M059J (cell line): ENCODE measurements at places on chromosomes 3 and 15. TPM values are rescaled to one million over a fixed set of nuclear protein-coding genes. Genes with fewer than 3 reads are reported as not detected.

DNA sequence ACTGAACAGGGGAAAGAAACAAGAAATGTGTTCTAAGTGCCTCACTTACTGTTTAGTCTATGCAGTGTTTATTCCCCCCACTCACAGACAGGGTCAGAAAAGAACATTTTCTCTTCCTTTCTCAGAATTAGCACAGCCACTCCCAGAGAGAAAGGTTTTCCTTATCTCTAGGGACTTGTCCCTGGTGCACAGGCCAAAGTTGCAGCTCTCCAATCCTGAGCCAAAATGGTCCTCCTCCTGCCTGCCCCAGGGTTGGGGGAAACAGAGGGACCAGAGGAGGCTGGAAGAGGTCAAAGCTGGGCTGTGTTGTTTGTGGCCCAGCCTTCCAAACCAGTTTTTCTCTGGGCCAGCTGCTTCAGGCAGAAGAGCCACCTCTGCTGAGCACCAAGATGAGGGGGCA is 12.0 kb downstream of the RAB6B start:
- DNase-seq, result no peak

- DNase-seq, result no peak
Observed at GRCh38 chr3:105798381-105798934, 70.4 kb downstream of the CBLB start.

- DNase-seq, result no peak
Observed at GRCh38 chr15:95975212-95975611, 355.3 kb upstream of the NR2F2 start.

GRCh38 chr3:156812521-156813335 is 13.4 kb upstream of the LEKR1 start:
- peak; percentile 94 for DNase-seq

GRCh38 chr15:99006904-99007495 is 592 bp downstream of the PGPEP1L start:
- no peak for DNase-seq

GRCh38 chr15:41577863-41578735 is 19.1 kb downstream of the TYRO3 start:
- peak; percentile 50 for DNase-seq

The CD200R1 gene
- total RNA-seq, result 0.12 TPM in 1 of 2 replicates, not detected in the other

The DYNLT2B gene
- total RNA-seq, result 29.1 and 31.0 TPM in 2 replicates

The LRRN1 gene
- total RNA-seq, result 1.3 and 1.6 TPM in 2 replicates

The DPPA4 gene
- total RNA-seq, result not detected in 2 replicates

The RBP2 gene
- total RNA-seq, result not detected in 2 replicates

The ZNF106 gene
- 13.8 and 27.8 TPM in 2 replicates for total RNA-seq

The BLM gene
- 7.7 and 9.0 TPM in 2 replicates for total RNA-seq

The MST1R gene
- total RNA-seq, result 0.17 and 1.4 TPM in 2 replicates
